NCI-H146 (cell line): ENCODE measurements at places on chromosomes 1 and 21.

- no peak for DNase-seq
Observed at GRCh38 chr1:221759436-221759835, 17.5 kb upstream of the DUSP10 start.

GRCh38 chr1:36975642-36976041, 58.7 kb downstream of the GRIK3 start:
- no peak for DNase-seq

GRCh38 chr1:199550199-199551065, 477.1 kb upstream of the NR5A2 start:
- DNase-seq, result no peak

GRCh38 chr1:20404466-20404865, 81.5 kb downstream of the CAMK2N1 start:
- no peak for DNase-seq

DNA sequence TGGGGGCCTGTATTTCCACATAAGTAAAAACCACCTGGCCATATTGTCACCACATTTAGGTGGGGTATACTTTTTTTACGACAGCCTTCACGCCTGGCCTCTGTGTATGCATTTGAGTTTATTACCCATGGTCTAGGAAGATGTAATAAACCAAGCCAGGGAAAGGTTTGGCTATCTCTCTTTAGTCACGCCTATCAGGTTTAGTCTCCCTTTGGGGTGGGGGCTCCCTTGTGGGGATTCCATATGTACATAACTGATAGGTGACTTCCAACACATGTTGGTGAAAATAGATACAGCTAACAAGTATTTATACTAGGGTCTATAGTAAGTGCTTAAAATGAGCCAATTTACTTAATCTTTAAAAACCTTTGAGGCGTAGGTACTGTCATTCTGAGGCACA, 4.2 kb downstream of the YBX1 start:
- no peak for DNase-seq

DNA sequence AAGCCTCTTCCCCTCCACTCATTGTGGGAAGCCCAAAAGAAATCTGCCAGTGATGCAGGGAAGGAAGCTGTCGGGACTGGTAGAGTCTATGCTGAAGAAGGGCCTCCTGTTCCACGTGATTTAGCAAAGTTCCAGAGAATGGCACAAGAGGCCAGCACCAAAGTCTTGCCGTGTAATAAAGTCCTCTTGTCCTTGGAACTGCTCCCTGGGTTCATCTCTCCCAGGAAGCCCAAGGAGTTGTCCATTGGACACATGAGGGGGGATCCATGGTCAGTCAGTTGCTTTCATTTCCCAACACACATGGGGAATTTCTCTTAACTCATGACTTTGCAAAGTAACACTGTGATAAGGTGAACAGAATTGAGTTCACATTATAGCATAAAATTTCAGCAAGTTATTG, 116.1 kb upstream of the RAB4A start:
- DNase-seq, result no peak
